ENCODE measurements at places on chromosomes 3 and 15.

DNA sequence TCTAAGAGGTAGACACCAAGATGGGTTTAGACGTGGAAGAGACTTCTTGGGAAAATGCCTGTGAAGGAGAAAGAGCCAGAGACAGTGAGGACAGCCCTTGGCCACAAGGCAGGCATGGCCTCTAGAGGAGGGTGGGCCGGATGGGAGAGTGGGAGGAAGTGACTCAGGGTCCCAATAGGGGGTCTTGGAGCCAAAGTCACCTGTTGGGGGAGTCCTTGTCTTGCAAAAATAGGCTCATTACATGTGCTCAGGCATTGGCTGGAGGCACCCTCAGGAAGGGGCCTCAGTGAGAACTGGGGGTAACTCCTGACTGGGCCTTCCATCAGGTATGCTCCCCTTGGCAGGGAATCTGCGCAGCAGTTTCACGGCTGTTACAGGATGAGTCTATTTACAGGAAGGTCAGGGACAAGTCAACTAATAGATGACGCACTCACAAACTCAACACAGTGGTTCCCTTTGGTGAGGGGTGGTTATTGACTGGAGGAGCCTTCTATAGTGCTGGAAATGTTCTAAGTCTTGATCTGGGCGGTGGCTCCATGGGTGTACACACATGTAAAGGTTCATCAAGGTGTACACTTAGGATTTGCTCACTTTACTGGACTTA lies 259.6 kb downstream of the XXYLT1 start:
- DNase-seq: no peak

- peak; percentile 71 for DNase-seq
Measured at GRCh38 chr3:47034868-47035489, 55.5 kb downstream of the NBEAL2 start.

DNA sequence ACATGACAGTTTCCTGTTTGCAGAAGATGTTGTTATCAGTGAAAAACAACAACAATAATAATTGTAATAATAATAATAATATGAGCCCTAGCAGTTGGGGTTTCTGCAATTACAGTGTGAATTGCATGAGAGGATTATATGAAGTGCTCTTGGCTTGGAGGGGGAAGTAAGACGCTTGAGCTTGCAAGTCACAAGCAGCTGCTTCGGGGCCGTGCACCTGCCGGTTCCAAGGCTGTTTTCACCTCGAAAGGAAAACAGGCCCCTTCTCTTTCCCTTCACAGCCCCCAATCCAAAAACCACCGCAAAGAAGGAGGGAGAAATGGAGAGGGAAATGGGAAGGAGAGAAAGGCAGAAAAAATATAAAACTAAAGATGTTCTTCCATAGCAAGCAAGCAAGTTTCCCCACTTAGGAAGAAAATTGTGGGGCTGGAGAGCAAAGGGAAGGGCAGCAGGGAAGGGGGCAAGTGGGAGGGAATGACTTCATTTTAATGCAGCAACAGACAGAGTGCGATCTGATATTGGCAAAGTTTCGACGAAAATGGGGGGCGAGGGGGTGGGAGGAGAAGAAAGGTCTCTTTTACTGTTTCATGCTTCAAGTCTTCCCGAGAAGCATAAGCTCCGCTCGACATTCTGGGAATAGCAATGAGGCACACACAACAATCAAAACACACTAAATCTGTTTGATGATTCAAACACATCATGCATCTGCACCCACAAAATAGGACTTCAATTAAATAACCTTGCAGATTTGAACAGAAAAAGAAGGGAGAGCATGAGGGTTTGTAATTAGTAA lies 284.2 kb upstream of the ATP11B start:
- DNase-seq: no peak

DNA sequence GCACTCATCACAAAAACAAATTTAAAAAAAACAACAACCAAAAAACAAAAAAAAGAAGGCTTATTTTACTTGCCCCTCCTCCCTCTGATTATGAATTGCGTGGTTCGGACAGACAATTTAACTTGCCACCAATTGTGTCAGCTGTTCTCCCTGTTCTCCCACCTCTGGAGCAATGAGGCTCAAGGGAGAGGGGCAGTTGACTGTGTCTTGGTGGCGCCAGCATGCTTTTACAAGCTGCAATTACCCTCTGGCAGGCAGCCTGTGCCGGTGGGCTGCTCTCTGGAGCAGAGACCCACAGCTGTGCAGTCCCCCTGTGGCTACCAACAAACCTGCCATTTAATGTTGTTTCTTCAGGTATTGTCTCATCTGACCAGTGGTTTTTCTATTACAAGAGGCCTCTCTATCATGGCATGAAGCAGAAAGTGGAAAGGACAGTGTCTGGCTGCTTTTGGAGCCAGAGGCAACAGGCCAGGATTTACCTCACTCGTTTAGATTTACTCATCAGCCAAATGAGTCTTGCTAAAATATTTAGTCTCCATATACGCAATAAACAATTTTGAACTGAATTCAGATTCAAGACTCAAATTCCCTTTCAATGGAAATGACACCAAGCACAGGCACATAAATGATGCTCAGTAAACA lies 192.0 kb upstream of the TPRG1 start:
- DNase-seq: no peak

DNA sequence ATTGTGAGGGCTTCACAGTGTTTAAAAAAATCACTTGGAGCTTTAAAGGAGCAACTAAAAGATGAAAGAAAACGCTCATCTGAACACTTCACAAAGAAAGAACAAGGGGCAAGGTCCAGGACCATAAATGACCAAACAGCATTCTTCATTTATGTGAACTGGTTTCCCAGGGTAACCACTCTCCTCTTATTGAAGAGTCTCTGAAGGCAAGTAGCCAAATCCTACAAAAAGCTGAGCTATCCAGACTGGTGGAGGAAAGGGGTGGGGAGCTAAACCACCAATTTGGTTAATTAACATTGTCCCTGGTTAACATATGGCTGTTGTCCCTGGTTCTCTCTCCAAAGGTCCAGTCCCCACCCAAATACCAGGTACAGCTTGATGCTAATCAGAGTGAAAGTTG lies 58.1 kb downstream of the OSBPL10 start:
- DNase-seq: no peak

DNA sequence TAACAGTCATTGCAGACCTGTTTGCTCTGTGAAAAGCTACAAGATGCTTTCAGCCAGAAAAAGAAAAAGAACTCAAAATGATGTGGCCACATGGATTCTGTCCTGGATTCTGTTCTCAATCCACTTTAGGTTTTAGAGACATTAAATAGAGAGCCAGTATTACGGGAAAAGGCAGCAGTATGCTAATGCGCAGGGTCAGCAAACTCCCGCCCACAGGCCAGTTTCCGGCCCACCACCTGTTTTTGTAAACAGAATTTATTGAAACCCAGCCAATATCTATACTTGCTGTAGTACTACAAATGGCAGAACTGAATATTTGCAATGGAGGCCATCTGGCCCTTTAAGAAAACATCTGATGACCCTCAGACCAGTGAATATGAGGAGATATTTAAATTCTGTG lies 416.1 kb downstream of the ERC2 start:
- DNase-seq: no peak

DNA sequence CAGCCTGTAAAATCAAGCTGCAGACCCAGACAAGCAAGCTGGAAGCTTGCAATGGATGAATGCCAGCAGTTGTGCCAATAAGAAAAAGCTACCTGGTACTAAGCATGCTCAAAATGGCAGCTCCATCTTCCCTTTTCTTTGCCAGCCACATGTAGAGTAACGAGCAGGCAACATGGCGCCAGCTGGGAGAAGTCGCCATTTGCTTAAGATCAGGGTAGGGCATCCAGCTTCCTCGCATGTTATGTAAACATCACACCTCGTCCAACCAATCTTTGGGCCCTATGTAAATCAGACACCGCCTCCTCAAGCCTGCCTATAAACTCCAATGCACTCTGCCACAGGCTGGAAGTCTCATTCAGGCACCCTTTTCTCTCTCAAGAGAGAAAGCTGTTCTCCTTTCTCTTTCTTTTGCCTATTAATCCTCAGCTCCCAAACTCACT lies 973.9 kb downstream of the FHIT start:
- DNase-seq: peak; percentile 50

- no peak for DNase-seq
Measured at GRCh38 chr15:67822537-67823313, 2.6 kb upstream of the SKOR1 start.

- peak; percentile 95 for DNase-seq
Measured at GRCh38 chr3:66220602-66221377, at the start of gene SLC25A26. TSS of gene SLC25A26 (plus strand) at chr3:66221001. CDS start at chr3:66221095, 94 bp downstream.

DNA sequence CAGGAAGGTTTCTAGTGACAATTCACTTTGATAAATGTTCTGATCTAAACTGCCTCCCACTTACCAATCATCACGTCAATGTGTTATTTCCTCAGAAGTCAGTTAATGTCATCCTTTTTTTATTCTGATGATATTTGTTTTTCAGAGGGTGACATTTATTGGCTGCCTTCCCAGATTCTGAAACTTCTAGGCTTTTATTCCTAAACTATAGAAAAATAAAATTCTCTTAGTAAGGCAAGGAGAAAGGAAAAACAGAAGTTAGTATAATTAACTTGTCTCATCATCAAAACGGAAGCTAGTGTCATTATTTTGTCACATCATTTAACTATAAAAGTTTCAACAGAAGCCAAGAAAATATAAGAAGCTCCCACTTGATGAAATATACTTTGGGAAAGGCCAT lies 100.0 kb upstream of the C3orf80 start:
- no peak for DNase-seq

DNA sequence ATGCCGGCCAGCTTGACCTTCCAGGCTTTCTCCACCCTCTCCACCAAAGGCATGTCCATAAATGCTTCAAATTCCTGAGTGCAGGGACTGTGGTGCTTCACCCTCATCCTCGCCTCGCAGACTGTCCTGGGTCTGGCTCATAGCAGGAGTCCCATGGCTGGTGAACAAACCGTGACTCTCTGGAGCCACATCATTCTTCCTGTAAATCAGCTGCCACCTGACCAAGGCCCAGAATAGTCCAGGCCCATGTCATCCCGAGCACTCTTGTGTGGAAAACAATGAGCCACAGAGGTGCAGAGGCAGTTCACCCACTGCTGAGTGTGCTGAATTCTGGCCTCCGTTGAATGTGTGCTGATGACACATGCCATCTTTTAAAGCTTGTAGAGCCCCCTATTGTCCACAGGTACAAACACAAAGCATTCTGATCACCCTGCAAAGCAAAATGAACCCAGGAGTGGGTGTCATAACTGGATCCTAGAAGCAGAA lies 68.6 kb downstream of the ABHD5 start:
- peak; percentile 55 for DNase-seq

GRCh38 chr15:62887113-62887570 lies 155.4 kb upstream of the TPM1 start:
- no peak for DNase-seq

DNA sequence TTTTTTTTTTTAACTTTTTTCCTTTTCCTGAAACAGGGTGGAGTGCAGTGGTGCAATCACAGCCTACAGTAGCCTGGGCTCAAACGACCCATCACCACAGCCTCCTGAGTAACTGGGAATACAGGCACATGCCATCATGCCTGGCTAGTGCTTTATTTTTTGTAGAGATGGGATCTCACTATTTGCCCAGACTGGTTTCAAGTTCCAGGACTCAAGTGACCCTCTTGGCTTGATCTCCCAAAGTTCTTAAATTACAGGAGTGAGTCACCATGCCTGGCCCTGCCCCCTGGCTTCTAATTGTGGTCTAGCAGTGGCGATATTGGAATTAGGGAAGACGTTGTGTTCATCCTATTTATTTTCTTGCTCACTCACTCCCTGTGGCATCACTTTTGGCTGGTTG lies 1138.4 kb downstream of the SI start:
- peak; percentile 28 for DNase-seq

- DNase-seq: no peak
Measured at GRCh38 chr3:57797701-57798487, 41.8 kb downstream of the SLMAP start.

- no peak for DNase-seq
Measured at GRCh38 chr3:24687671-24688070, 193.0 kb upstream of the THRB start.

DNA sequence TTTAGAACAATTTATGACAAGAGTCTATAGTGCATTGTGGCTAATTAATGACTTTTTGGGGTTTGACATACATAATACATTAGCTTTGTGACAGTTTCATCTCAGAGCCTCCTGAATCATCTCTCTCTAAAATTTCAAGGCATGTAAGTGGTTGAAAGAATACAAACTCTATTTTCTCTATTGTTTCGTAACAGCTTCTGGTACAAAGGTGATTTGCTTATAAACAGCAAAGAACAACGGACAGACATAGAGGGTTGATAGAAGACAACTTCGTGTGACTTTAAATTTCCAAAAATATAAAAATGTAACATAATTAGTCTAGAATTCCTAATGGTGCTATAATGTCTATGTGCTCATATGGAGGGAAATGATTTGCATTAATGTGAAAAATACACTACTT lies 21.3 kb downstream of the CNTN3 start:
- no peak for DNase-seq

DNA sequence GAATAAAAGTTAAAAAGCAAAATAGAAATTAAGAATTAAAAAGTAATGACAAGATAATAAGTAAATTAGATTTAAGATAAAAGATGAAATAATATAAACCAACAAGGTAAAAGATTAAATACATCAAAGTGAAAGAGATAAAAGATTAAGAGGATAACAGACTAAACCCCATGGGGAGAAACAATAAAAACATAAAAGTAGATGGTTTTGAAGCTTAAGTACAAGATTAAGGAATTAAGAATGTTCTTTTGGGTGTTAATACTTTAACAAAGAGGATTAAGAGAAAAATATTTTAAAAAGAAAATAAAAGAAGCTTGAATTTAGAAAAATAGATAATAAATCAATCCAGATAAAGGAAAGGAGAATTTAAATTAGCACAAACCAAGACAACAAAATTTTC lies 85.4 kb downstream of the SQOR start:
- no peak for DNase-seq

- DNase-seq: no peak
Measured at GRCh38 chr3:31232055-31233025, 300.4 kb upstream of the STT3B start.

DNA sequence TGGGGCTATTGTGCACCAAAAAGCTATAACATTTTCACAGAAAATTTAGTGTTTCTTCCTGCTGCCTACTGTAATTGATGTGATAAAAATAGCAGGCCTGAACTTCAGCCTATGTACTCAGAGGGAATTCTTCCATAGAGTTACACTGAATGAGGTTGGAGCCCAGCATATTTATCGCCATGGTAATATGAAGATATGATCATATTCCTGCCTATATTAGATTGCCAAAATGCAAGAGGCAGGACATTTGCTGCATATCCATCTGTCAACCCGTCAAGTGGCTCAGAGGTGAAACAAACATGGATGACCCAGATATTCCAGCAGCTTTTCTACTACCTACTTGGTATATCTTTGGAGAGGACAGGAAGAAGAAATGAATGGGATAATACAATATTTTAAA lies 1150.6 kb downstream of the TBL1XR1 start:
- no peak for DNase-seq

- no peak for DNase-seq
Measured at GRCh38 chr3:185221203-185221602, 32.6 kb downstream of the EHHADH start.

Measured in SK-MEL-5 (cell line).